ENCODE measurements at places on chromosomes 4 and X.

DNA sequence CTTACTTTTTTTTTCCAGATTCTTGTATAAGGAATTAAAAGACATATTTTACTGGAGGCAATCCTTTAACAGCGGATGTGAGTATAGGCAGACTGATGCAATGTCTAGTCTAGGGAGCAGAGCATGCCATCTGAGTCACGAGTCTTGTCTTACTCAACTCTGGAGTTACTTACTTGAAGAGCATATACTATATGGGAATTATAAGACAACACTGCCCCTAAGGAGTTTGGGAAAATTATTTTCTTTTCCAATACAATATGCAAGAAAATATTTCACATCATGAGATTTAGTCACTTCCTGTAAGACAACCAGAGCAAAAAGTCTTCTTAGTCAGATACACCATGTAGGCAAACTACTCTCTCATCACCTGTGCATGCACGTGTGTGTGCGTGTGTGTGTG, 537.3 kb upstream of the FTHL17 start:
- no peak for DNase-seq

- no peak for DNase-seq
Measured at GRCh38 chr4:85909851-85910250, 434.9 kb downstream of the ARHGAP24 start.

- peak; percentile 3 for DNase-seq
Measured at GRCh38 chr4:184409911-184410692, 64.2 kb downstream of the IRF2 start.

GRCh38 chrX:111047575-111047974, 48.4 kb upstream of the PAK3 start:
- no peak for DNase-seq

- DNase-seq = no peak
Measured at GRCh38 chr4:148790691-148791090, 348.5 kb upstream of the NR3C2 start.

DNA sequence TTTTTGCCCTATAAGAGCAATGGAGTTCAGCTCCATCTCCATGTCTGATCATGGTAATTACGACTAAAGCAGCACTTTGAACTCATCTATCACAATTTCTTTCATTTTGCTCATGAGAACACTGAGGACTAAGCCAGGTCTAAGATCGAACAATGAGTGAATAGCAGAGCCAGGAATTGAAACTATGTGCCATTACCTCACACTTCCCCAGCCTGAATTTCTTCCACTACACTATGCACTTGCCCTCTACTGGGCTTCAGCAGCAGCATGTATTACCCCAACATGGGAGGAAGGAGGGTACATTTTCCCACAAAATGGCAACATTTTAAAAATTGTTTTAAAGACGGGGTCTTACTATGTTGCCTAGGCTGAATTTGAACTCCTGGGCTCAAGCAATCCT, 274.7 kb upstream of the FGF13 start:
- DNase-seq = no peak

- no peak for DNase-seq
Measured at GRCh38 chr4:133498149-133498548, 349.1 kb downstream of the PCDH10 start.

DNA sequence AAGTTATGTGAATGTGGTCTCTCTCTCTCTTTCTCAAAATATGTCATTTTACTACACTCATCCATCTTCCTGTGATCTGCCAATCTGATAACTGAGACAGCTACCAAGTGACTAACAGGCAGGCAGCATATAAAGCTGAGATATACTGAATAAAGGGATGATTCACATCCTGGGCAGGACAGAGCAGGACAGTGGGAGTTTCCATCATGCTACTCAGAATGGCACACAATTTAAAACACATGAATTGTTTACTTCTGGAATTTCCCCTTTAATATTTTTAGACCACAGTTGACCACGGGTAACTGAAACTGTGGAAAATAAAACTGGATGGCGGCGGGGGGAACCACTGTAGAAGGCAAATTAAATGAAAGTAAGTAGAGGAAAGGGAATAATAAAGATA, 58.6 kb upstream of the DCTD start:
- no peak for DNase-seq

DNA sequence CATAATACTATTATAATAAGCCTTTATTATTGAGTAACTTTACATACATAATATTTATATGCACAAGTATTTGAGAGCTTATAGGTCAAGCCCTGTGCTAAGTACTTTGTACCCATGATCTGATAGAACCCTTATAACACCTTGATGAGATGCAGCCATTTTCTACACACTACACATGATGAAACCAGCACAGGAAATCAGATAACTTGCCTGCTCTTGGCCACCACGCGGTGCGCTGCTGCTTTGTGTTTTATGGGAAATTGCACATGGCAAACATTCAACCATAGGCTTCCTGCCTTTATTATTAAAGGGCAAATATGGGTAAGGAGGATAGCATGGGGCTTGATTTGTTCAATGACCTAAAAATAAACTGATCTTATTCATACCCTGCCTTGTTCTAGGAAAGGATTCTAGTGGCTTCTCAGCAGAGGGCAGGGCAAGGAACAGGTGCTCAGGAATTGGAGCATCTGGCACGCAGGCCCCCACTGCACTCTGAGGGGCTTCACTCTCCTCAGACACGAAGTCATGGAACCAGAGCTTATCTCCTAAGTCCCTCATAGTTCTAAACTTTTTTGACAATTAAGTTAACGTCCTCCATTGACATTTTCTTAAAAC, 31.6 kb upstream of the NAP1L5 start:
- no peak for DNase-seq

DNA sequence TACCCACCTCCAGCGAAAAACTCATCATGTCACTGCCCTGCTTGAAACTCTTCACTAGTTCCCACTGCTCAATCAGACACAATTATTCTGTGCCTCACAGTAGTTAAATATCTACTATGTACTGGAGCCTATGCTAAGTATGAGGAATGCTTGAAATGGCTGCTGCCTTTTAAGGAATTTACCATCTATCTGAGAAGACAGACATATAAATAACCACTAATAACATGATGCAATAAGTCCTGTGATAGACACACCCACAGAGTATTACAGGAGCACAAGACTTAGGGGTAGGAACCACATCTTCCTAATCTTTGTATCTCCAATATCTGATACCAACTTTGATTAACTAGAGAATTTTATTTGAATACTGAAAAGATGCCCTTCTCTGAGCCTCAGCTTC, 21.1 kb downstream of the SLC25A53 start:
- DNase-seq = no peak

DNA sequence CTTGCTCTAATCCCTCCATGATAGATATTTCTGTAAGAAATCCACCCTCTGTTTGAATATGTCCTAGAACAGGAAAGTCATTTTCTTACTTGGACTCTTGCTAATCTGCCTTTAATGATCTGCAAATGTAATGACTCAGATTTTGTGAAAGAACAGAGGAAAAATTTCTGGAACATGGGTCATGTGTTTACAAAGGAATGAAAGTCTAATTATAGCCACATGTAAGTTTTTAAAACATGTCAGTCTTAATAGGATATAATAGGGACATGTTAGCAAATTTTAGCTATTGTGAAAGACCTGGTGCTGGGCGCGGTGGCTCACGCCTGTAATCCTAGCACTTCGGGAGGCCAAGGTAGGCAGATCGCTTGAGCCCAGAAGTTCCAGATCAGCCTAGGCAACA, 47.6 kb downstream of the GRK4 start:
- no peak for DNase-seq

DNA sequence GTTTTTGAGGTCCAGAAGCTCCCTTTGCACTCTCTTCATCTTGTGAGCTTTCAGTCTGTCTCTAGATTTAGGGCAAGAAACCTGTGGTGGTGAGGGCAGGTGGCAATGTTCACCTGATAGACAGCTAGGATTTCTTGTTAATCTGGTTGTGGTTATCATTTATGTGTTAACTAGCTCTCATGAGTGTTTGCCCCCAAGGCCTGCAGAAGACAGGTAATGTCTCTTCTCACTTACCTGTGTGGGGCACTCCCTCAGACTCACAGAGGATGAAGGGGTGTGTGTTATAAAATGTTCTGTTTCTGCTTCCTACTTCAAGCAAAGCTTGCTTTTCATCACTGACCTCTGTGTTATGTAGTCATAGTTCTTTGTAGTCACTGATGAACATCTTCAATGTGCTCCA, 17.8 kb downstream of the EGF start:
- no peak for DNase-seq

DNA sequence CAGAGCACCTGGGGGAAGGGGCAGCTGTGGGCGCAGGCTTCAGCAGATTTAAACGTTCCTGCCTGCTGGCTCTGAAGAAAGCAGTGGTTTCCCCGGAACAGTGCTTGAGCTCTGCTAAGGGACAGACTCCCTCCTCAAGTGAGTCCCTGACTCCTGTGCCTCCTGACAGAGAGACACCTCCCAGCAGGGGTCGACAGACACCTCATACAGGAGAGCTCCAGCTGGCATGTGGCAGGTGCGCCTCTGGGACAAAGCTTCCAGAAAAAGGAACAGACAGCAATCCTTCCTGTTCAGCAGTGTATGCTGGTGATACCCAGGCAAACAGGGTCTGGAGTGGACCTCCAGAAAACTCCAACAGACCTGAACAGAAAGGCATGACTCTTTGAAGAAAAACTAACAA, 68.1 kb downstream of the ZC4H2 start:
- no peak for DNase-seq

DNA sequence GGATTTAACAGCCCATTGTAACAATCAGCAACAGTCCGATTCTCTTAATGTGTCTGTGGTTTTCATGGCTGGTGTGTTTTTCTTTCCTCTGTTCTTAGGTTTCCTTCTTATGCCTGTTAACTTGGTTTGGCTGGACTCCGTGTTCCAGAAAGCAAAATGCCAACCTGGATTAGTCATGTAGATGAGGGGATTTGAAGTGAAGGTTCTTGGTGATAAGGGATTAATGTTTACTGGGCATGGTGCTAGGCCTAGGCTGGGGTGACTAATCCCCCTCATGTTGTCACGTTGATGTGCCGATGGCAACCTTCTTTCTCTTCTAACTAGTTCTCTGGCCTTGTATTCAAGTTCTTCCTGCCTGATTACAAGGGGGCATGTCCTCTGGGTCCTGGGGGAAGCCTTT, 85.9 kb downstream of the REPS2 start:
- DNase-seq = no peak

DNA sequence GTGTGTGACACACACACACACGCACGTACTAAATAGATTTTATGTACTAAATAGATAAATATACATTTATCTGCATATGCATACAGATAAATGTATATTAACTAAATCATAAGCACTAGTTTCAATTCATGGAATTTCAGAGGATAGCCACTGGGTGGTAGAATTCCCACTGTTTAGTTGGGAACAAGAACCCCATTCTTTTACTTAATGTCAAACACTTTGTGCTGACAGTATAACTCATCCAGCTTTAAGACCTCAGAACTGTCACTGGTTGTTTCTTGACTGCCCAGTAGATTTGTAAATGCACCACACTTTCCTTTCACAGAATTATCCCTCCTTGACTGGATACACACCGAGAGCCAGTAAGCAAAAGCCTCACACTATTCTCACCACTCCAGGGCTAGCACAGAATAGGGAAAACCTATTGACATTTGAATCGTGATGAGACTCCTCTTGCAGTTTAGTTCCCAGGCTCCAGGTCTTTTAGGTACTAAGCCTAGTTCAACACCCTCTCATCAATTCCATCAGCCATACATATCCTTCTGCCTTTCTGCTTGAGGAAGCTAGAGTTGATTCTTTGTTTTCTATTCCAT, 32.4 kb downstream of the PPARGC1A start:
- DNase-seq = no peak

DNA sequence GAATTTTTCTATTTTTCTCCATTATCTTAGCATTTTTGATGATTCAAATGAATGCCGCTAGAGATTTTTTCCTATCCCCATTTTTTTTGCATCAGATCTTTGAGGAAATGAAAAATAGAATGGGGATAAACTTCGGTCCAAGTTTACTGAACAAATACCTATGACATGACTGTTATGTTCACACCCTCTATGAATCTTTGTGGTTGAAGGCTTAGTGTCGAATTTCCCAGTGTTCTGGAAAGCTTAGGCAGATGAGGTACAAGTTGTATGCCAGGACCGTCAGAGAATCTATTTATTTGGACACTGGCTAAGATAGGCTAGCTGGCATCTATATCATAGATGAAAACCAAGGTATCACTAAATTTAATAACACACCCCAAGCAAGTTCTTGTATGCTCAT, 123.4 kb downstream of the SPCS3 start:
- DNase-seq = no peak

DNA sequence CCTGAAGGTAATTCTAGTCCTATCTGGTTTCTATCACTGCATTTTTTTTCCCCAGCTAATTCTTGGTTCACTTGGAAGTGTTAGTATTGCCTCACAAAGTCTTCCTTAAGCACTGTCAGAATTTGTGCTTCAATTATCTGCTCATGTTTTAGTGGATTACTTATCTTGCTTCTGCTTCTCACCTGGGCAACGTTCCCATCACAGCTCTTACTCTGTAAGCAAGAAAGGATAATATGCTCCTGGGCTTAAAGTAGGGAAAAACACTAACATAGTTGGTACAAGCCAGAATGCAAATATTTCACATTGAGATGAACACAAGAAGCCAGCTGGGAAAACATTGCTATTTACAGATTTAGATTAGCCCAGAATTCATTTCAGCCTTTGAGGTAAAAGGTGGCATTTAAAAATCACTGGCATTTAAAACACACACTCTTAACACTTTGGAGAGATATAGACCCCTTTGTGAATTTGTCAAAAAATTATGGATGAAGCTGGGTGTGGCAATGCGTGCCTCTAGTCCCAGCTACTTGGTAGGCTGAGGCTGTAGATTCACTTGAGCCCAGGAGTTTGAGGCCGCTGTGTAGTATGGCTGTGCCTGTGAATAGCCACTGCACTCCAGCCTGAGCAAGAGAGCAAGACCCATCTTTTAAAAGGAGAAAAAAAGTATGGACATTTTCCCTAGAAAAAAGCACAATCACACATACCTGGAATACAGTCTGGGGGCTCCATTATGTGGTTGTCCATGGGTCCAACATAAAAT, 6.6 kb upstream of the PTPN13 start:
- DNase-seq = no peak

DNA sequence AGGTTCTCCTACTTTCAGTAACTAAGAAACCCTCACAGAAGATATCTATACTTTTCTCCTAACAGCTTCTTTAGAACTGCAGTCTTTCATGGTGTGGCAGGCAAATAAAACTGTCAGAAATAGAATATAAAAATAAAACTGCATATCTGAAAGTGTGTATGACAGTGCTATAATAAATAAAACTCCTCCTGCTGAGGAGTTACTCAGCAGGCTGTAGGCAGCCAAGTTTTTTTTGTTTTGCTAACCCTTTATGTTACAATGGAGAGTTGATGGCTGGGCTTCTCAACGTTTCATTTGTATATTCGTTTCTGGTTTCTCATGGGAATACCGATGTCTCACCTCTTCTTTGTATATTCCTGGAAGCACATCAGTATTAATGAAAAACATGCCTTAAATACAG, 18.2 kb upstream of the UGT2B10 start:
- no peak for DNase-seq

DNA sequence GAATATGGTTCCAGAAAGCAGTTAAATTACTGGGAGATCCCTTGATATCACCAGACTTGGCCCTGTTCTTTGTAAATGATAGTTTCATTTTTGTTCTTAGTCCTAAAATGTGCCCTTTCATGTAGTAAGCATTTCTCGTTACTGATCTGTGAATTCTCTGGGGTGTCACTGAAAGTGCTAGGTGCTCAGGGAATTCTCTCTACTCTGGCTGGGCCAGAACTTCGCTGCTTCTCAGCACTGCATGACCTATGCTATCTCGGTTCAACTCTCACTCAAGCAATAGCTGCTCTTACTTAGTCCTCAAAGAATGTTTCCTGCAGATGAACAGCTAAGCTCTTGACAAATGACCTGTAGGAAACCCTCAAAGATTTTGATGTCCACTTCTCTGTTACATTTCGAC, 1144.3 kb downstream of the ADGRL3 start:
- no peak for DNase-seq

- DNase-seq = no peak
Measured at GRCh38 chrX:110280954-110281353, 36.9 kb downstream of the AMMECR1 start.
